Type B pancreatic cell (in vitro differentiated cells): ENCODE measurements at places on chromosomes 12 and 14. TPM values are rescaled to one million over a fixed set of nuclear protein-coding genes. Genes with fewer than 3 reads are reported as not detected.

- peaks cover 11% of the 10 kb centered on the region for H3K4me1 ChIP-seq
- H3K4me3 ChIP-seq, result no peak overlapping the region
- DNase-seq, result no peak
- H3K27ac ChIP-seq, result no peak overlapping the region
- H3K27me3 ChIP-seq, result no peaks in the 10 kb centered on the region
Observed at GRCh38 chr14:96081767-96082400, 42.7 kb downstream of the C14orf132 start.

- H3K27me3 ChIP-seq, result peaks cover 6% of the 10 kb centered on the region
- H3K4me1 ChIP-seq, result peaks cover 4% of the 10 kb centered on the region
- no peak for DNase-seq
- no peak overlapping the region for H3K27ac ChIP-seq
Observed at GRCh38 chr12:30959778-30960177, 33.2 kb downstream of the TSPAN11 start.

DNA sequence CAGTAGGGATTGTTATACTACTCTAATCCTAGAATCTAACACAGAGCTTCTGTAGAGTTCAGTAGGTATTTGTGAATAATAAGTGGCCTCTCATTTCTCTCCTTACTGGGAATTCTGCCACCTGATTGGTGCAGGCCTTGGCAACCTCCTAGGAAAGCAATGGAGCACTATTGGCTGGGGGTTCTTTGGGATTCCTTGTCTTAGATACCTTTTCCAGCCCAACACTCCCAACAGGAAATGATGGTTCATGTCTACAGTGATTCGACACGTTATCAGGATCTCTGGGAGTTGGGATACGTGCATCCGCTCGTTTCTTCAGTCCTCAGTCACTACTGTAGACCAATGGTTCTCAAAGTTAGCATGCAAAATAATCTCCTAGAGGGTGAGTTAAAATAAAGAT, 67.4 kb downstream of the ELK3 start:
- H3K4me1 ChIP-seq, result no peaks in the 10 kb centered on the region
- H3K27me3 ChIP-seq, result no peaks in the 10 kb centered on the region
- H3K36me3 ChIP-seq, result peaks cover 41% of the 10 kb centered on the region
- no peak for DNase-seq
- no peak overlapping the region for H3K4me3 ChIP-seq

DNA sequence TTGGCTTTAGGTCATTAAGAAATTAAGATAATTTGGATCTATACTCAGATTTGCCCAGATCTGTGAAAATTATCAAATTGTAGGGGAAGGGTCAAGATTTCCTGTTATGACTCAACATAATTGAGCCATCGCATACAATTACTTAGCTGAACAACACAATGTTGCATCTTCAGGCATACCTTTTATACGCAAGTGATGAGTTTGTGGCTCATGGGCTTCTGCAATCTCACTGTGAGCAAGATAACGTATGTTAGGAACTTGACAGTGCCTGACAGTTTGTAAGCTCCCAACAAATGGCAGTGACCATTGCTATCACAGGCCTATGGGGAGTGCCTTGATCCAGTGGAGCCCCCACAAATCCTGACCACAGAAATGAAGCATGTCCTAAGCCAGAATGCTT, 199.7 kb downstream of the BCAT1 start:
- peaks cover 9% of the 10 kb centered on the region for H3K4me1 ChIP-seq
- peaks cover 5% of the 10 kb centered on the region for H3K36me3 ChIP-seq
- H3K4me3 ChIP-seq, result no peak overlapping the region
- peaks cover 13% of the 10 kb centered on the region for H3K27me3 ChIP-seq
- DNase-seq, result no peak

The SMIM41 gene
- total RNA-seq, result not detected in 2 replicates

DNA sequence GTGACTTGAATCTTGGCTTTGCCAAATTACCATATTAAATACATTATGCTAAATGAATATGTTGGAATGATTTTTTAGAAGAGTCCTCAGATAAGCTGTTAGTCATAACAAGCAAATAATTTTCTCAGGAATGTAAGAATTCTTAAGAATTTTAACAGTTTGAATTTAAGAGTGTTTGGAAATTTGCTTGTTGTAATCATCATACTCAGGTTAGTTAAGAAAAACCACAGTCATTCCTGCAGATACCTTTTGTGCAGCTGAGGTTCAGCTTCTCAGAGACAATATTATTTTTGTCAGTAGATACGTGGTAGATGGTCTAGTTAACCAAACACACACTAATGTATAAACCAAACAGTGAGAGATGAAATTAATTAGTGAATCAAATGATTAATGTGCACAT, 8.9 kb downstream of the WNK1 start:
- H3K36me3 ChIP-seq, result peaks cover 48% of the 10 kb centered on the region
- H3K27me3 ChIP-seq, result no peaks in the 10 kb centered on the region
- no peak overlapping the region for H3K4me3 ChIP-seq
- H3K27ac ChIP-seq, result no peak overlapping the region
- H3K4me1 ChIP-seq, result peaks cover 13% of the 10 kb centered on the region
- no peak for DNase-seq

GRCh38 chr14:25001601-25002000, 48.3 kb downstream of the STXBP6 start:
- peaks cover 24% of the 10 kb centered on the region for H3K4me1 ChIP-seq
- DNase-seq, result no peak
- H3K27ac ChIP-seq, result no peak overlapping the region

DNA sequence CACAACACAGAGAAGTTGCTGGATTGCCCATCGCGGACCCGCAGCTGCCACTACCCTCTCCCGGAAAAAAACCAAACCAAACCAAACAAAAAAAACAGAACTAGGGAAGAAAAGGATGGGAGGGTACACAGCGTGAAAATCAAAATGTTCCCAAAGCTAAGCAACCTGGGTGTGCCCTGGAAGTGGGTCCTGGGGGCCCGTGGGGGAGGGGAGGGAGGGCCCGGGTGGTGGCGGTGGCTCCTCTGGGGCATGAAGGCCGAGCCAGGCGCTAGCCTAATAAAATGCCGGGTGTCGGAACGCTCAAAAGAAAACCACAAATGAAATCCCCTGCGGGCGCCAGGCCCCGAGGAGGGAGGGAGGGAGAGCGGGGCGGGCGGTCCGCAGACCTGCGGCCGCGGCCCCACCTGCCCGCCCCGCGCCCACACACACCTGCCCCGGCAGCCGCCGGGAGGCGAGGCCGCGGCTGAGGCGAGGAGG, 787 bp downstream of the HECTD4 start:
- no peak for DNase-seq
- peak overlapping the region; percentile 91 for H3K27ac ChIP-seq
- H3K4me3 ChIP-seq, result peak overlapping the region; percentile 94
- H3K27me3 ChIP-seq, result no peaks in the 10 kb centered on the region
- H3K36me3 ChIP-seq, result peaks cover 3% of the 10 kb centered on the region

The TUNAR gene
- 7.0 and 7.4 TPM in 2 replicates for total RNA-seq

The HCAR1 gene
- total RNA-seq, result 5.0 and 7.4 TPM in 2 replicates

- H3K27me3 ChIP-seq, result no peaks in the 10 kb centered on the region
- H3K36me3 ChIP-seq, result peaks cover 5% of the 10 kb centered on the region
- H3K27ac ChIP-seq, result no peak overlapping the region
- H3K4me1 ChIP-seq, result no peaks in the 10 kb centered on the region
- no peak for DNase-seq
Observed at GRCh38 chr12:122610207-122610606, 83.2 kb downstream of the KNTC1 start.

The SLC7A8 gene
- total RNA-seq, result 56.1 and 56.7 TPM in 2 replicates

GRCh38 chr12:128815779-128816642, 7.7 kb downstream of the SLC15A4 start:
- no peak overlapping the region for H3K27ac ChIP-seq
- H3K4me1 ChIP-seq, result peaks cover 39% of the 10 kb centered on the region
- peaks cover 31% of the 10 kb centered on the region for H3K36me3 ChIP-seq
- no peak for DNase-seq
- no peak overlapping the region for H3K4me3 ChIP-seq

The GSG1 gene
- 0.36 and 2.0 TPM in 2 replicates for total RNA-seq

DNA sequence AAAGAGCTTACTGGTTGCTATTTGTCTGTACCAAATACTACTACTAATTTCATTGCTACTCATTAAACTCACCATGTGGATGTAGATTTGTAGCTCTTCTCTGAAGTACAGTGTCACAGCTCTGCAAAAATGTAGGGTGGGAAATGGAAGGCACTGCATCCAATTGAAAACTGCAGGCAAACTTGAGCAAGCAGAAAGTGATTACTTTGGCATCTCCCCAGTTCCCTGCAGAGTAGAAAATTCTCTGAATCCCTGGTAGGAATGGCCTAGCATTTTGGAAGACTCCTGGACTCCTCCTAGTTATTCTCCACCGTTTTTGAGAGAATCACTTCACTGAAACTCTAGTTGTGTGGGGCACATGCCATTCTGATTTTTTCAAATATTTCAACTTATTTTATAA, 239.1 kb downstream of the DIO2 start:
- no peaks in the 10 kb centered on the region for H3K27me3 ChIP-seq
- DNase-seq, result no peak
- no peaks in the 10 kb centered on the region for H3K4me1 ChIP-seq
- H3K27ac ChIP-seq, result no peak overlapping the region
- no peak overlapping the region for H3K4me3 ChIP-seq

The APOLD1 gene
- total RNA-seq, result 2.9 and 5.6 TPM in 2 replicates

DNA sequence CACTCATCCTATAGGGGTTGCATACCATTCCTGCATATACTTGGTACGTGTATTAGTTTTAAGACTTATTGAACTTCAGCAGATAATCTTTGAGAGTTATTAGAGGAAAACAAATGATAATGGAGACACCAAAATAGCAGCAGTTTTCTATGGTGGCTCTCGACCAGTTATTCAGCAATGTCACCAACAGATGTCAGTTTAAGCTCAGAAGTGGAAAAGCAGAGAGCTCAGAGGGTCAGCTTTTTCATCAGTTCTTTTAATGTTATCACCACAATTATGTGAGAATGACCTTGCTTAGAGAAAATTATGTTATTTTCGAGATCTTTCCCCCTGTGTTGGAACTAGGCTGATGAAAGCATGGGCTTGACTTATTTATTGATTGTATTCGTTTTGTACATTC, 32.0 kb downstream of the PTPN11 start:
- H3K4me3 ChIP-seq, result no peak overlapping the region
- H3K4me1 ChIP-seq, result no peaks in the 10 kb centered on the region
- peaks cover 12% of the 10 kb centered on the region for H3K36me3 ChIP-seq

The FAM222A gene
- total RNA-seq, result 7.9 and 11.5 TPM in 2 replicates

- H3K27me3 ChIP-seq, result no peaks in the 10 kb centered on the region
- peaks cover 11% of the 10 kb centered on the region for H3K36me3 ChIP-seq
- no peak for DNase-seq
- H3K4me1 ChIP-seq, result no peaks in the 10 kb centered on the region
- H3K27ac ChIP-seq, result no peak overlapping the region
Observed at GRCh38 chr12:19922717-19923116, 445.6 kb upstream of the PDE3A start.

The CD163 gene
- total RNA-seq, result 0.14 and 0.57 TPM in 2 replicates

DNA sequence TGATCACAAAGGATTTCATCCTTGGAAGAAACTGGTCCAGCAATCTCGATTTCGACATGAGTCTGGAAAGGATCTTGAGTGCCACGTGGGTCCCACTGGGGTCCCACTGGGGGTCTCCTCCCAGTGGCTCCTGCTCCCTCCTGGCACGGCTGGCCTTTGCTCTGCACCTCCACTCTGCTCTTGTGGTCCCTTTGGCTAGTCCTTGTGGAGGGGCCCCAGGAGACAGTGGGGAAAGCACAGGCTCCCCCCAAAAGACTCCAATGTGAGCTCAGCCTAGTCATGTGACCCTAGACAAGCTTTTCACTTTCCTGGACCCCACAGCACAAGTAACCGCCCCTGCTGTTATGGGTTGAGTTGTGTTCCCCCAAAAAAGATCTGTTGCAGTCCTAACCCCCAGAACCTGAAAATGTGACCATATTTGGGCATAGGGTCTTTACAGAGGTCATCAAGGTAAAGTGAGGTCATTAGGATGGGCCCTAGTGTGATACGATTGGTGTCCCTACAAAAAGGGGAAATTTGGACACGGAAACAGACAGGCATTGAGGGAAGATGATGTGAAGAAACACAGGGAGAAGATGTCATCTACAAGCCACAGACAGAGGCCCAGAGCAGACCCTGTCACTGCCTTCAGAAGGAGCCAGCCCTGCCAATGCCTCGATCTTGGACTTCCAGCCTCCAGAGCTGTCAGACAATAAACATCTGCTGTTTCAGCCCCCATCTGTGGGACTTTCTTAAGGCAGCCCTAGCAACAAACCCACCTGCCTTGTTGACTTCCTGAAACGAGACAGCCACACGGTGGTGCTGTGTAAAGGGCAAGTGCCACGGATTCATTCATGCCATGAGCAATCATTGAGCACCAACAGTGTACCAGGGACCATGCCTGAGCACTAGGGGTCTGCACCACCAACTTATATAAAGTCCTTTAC, 23.8 kb upstream of the PPP2R5C start:
- DNase-seq, result no peak
- H3K36me3 ChIP-seq, result no peaks in the 10 kb centered on the region
- H3K27me3 ChIP-seq, result peaks cover 17% of the 10 kb centered on the region
- no peaks in the 10 kb centered on the region for H3K4me1 ChIP-seq
- H3K4me3 ChIP-seq, result no peak overlapping the region

The CCDC38 gene
- total RNA-seq, result 0.29 TPM in 1 of 2 replicates, not detected in the other

The SERPINA3 gene
- total RNA-seq, result 3.5 and 7.1 TPM in 2 replicates

DNA sequence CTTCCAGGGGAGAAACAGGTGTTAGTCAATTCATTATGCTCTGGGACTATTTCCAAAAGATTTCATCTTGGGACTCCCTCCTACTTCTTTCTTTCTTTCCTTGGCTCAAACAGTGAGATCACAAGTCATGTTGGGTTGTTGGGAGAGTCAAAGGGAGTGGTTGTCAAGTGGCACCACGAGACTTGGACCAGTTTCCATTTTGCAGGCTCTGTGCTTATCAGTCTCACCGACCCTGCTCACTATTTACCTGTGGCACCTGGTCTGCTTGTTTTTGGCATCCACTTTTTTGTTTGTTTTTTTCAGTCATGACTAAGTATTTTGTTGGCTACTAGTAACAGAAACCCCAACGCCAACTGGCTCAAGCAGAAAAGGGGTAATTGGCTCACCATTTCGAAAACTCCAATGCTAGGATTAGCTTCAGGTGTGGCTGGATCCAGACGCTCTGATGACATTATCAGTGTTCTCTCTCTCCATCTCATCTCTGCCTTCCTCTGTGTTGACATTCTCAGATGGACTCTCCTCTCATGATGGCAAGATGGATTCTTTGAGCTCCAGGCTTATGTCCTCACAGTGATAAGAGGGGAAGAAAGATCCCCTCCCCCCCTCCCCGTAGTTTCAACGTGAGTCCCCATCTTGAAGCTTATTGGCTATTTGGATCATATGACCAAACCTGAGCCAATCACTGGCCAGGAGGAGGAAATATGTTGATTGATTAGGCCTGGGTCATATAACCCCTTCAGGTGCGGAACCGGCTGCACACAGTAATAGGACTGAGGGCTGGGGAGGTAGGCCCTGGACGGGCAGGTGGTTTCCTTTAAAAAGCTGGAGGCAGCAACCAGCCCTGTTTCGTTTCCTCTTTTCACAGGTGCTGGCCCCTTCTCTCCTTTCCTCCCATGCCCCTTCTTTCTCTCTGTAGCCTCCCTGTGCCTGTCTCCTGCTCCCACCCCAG, 84.2 kb downstream of the AACS start:
- H3K36me3 ChIP-seq, result no peaks in the 10 kb centered on the region
- no peaks in the 10 kb centered on the region for H3K4me1 ChIP-seq
- H3K27me3 ChIP-seq, result peaks cover 3% of the 10 kb centered on the region
- DNase-seq, result no peak
- no peak overlapping the region for H3K27ac ChIP-seq
